ENCODE measurements at places on chromosomes 5 and 9.

DNA sequence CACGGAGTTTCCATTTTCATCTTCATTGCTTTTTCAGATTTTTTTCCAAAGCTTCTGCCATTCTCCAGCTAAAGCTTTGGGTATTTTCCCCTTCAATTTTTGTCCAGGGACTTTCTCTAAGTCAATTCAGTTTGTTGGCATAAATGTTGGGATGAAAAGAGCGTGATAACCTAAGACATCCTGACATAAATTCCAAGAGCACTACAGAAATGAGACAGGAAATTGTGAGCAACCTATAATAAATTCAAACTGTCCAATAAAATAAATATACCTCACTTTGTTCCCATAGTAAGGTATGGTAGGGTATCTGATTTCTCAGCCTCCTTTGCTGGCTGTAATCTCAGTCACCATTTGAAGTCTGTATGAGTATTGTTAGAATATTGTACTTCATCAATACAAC is 8.4 kb downstream of the ADAMTSL1 start:
- no peak for DNase-seq

DNA sequence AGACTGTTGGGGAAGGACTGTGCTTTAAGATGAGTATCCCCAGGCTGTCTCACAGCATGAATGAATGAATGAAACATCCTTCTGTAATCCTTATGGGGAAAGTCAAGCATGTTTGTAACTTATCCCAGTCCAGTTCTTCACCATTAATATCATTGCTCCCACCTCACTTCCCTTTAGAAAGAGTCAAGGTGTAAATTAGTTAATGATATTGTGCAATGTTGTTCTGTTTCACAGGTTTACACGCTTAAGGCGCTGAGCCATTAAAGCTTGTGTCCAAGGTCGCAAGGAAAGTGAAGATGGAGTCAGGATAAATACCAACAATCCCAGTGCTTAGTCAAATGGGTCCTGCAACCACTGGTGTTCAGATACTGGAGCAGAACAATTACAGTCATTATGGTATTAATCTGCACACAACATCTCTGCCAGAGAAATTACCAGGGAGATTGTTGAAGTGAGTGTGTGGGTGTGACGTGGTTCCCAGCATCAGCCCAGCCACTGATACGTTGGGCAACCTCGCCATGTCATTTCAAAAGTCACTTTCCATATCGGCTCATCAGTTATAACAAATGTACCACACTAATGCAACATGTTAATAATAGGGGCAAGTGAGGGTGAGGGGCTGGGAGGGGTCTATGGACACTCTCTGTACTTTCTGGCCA is 1.5 kb upstream of the MYO10 start:
- no peak for DNase-seq

GRCh38 chr5:60522292-60522905 is 177.6 kb downstream of the DEPDC1B start:
- no peak for DNase-seq

DNA sequence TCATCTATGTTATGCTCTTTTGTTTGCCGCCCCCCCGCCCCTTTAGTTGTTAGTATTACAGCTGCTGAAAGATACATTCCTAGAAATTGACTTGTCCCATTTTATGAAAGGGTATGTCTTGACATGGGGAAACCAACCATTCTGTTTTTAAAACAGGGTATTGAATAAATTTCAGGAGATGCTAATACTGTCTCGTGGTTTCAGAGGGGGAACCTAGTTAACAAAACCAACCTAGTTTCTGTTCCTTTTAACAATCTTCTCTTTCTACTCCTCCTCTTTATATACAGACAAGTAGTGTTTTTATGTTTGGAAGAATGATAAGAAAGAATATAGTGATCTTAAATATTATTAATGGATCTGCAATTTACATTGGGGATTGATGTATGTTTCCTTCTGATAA is 3.5 kb downstream of the PIP5K1B start:
- no peak for DNase-seq

DNA sequence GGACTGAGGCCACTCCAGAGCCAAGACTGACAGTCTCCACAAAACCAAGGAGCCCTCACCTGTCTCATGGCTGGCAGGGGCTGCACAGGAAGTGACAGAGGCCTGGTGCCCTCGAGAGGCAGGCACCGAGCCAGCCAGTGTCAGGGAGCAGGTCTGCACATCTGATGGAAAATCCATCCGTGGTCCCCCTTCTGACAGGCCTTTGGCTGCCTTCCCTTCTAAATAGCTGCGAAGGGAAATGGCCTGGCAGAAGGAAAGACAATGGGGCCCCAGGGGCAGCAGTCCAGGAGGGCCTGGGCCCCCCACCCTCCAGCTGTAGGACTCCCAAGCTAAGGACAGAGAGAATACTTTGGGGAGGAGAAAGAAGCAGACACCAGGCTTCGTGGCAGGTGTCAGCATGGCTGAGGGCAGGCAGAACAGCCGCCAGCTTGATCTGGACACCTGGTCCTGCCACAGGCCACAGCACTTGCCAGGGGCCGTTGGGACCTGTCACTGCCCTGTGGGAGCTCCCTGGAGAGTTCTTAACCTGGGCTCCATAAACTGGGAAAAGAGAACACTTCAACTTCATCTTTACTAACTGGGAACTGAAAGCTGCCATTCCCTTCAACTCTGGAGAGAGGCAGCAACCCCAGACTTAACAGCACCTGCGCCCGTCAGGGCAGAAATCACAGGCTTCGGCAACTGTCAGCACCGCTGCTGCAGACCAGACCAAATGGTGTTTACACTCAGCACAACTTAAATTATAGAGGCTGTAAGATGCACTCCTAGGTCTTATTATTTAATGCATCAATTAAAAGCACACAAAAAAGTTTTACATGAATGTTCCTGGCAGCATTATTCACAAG is 22.0 kb downstream of the ADAMTS2 start:
- no peak for DNase-seq

DNA sequence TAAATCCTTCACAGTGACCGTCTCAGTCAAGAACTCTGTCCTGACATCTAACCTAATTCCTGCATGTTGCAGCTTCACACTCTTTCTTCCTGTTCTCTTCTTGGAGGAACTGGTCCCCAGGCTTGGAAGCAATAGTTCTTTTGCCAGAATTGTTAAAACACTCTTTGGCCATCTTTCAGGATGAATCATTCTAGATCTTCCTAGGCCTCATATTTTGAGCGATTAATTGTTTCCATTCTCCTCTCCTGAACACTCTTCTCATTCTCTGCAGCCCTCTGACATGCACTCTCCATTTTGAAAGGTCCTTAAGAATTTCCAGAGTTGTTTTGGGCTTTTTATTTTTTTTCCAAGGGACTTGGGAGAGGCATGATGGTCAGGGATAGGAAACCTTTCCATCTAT is 85.8 kb downstream of the FAM114A2 start:
- no peak for DNase-seq

DNA sequence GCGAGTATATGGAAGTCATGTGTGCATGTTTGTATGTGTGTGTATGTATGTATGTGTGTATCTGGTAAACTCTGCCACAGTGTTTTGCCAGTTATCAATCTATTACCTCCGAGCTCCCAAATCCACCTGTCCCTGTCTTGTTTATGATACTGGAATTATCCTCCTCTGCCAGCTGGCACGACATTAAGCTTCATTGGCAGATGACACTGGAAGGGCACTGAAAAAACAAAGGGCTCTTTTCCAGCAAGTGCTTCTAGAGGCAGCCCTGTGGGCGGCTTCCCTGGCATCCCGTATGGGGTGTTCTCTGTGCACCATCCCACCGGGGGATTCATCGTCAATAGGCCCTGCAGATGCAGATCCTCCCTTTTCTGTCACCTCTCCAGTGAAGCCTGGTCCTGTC is 221.5 kb downstream of the MSX2 start:
- DNase-seq: no peak

DNA sequence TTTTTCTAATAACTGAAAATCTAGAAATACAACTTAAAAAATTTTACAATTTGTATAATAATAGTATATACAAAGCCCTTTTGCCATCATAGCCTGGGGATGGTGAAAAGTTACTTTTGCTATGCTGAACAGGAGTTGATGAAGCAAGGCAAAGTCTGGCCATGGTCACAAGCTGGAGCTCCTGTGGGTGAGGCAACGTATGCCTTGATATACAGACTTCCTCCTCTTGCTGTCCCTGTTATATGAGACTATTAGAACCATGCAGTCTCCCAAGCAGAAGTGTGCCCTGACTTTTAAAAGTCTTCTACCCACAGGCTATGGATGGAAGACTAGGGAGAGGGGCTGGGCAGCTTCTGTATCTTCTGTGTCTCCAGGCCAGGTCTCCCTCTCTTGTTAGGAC is 15.7 kb downstream of the FAM151B start:
- DNase-seq: no peak

GRCh38 chr9:18319918-18320445 is 154.0 kb upstream of the ADAMTSL1 start:
- DNase-seq: no peak

GRCh38 chr5:84985148-84985547 is 600.5 kb upstream of the EDIL3 start:
- DNase-seq: no peak

DNA sequence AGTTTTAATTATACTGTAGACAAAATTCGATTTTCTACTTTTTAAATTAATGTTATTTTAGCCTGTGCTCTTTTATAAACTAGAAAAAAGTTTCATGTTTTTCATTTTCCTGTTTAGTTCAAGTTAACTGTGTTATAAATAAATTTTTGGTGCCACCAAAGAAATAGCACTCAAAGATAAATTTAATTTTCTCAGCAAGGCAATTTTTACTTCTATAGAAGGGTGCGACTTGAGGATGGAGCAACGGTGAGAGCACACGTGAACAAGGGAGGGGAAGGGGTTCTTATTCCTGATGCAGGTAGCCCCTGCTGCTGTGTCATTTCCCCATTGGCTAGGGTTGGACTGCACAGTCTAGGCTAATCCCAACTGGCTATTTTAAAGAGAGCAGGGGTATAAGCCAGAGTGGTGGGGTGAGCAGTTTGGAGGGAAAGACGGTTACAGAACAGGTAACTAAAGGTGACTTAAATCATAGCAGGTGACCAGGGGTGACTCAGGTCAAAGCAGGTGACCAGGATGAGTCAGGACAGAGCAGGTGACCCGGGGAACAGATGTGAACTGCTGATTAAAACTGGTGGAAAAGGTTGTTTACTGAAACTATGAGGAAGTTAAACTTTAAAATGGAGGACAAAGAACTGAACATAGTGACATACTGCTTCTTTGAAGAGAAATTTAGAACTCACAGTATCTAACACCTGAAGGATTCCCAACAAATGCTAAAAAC is 104.6 kb upstream of the GPBP1 start:
- no peak for DNase-seq

DNA sequence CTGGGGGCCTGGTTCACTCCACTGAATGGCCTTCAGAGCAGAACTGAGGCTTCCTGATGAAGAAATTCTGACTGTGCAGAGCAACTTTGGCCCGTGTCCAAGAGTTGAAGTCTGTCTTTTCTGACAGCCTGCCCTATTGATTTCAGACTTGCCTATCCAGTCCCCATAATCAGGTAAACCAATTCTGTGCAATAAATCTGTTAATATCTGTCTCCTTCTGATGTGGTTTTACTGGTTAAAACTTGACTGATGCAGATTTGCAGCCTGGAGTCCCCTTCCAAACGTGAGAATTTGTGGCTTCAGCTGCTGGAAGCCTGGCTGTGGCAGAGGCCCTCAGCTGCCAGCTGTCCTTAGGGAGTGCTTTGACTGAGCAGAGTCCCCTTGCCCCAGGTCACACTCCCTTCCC is 283.9 kb upstream of the ANKRD55 start:
- no peak for DNase-seq

- DNase-seq: no peak
Observed at GRCh38 chr9:73780916-73781315, 629.3 kb downstream of the ANXA1 start.

- DNase-seq: no peak
Observed at GRCh38 chr9:108162664-108163063, 673.1 kb upstream of the KLF4 start.

DNA sequence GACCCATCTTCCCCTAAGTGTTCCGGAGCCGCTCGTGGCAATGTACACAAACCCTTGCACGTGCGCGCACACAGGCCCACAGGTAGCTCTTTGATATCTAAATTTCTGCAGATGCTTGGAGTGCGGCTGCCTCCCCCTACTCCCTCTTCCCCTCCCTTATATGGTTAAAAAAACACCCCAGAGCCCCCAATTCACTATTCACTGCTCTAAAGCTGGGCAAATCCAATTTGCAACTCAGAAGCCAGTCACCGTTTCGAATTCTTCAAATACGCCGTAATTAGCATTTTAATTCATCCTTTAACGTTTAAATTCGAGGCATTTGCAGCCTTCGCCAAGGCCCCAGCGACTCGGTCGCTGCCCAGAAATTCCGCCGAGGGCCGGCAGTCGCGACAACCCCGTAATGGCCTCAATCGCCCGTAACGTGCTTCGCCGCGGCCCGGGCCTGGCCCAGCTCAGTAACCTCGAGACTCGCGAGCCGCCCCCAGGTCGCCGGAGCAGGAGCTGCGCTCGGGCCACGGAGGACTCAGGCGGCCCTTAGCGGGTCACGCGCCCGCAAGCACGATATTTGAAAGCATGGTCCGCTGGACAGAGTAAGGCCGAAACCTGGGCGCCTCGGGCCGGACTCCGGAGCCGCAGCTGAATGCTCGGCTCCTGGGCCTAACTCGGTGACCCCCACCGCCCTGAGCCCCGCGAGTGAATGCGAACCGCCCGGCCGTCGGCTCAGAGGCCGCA is 1.3 kb downstream of the IRX2 start:
- DNase-seq: no peak

GRCh38 chr9:16884373-16884772 is 13.9 kb upstream of the BNC2 start:
- no peak for DNase-seq

- DNase-seq: no peak
Observed at GRCh38 chr9:130630506-130631330, 33.7 kb upstream of the PRDM12 start.

GRCh38 chr5:55472642-55473041 is 62.1 kb downstream of the PLPP1 start:
- no peak for DNase-seq

DNA sequence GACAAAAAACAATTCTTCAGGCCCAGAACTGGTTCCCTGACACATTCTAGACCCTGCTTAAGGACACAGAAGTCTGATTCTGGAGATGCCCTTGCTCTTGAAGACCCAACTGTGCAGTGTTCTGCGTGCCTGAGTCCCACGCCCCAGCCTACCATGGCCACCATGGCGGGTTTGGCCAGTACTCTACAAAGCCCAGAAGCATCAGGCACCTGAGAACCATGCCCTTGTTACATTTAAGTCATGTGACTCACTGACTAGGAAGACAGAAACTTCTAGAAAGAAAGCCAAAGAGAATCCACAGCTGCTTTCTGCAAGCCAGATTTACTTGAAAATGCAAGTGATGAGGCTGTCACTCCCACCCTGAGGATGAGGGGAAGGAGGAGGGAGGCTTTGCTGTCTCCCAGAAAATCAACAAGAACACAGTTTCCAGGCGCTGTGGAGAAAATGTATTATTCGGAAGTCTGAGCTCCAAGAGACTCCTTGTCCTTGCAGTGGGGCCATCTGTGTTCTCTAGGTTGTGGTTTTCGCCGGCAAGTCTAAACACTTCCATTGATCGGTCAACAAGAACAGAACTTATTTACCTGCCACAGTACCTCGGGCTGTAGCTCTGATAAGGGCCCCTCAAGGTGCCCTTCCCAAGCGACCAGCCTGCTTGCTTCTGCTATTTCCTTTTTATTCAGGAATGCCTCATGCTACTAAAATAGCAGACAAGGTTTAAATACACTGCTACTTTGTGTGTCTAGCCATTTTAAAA is 81.3 kb upstream of the DMRT1 start:
- no peak for DNase-seq
